Activated CD8-positive, alpha-beta memory T cell treated with anti-CD3 and anti-CD28 coated beads, Interleukin-2, amount 50 U/mL, for 4 hours (primary cell): ENCODE measurements at places on chromosomes 2 and 18.

- DNase-seq = no peak
These were observed 126.2 kb downstream of the STRN start for GRCh38 chr2:36839976-36840617.

DNA sequence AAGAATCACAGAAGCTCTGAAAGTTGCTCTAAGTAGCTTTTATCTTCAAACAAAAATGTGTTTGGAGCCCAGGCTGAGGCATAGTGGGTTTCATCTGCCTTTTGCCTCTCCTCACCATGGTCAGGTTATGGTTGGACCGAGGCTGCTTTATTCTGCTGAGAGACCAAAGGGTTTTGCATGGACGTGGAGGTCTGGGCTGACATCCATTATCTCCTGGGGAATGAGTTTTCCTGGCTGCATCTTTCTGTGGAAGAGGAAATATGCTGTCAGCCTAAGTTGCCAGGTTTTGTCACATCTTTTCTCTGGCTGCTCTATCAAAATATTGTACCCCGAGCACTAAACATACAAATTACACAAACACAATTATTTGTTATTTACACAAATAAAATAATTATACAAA is 223.2 kb downstream of the LDLRAD4 start:
- no peak for DNase-seq

GRCh38 chr2:241617431-241618154 is 19.4 kb downstream of the THAP4 start:
- no peak for DNase-seq

DNA sequence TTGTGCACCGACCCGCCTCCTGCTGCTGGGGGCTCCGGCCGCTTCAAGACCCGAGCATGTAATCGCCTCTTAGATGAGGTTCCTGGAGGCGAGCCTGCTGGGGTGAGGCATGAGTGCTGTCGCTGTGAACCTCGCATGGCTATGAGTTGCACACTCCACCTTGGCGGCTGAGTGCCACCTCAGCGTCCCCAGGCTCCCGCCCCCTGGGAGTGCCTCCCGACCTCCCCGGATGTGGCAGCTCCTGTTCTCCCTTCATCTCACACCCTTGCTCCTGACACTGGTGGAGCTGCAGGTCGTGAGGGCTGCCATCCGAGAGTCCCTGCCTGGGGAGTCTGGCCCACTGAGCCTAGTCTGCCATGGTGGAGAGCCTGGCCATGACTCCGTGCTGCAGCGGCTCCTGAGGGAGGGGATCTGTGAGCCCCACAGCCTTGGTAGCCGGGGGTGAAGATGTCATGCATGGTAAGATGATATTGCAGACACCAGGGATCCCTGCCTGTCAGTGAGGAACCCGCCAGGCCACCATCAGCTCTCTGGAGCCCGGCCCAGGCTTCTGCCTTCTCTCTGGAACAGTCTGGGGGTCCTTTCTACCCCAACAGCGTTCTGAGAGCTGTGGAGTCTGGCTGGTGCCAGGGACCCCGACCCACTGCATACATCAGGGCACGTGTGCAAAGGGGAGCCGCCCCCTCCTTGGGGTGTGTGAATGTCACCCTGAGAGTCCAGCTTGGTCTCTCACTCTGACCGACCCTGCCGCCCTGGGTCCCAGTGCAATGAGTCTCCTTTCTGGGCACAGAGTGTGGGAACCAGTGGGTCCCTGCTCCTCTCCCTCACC is 61.6 kb upstream of the HS6ST1 start:
- DNase-seq = no peak

- DNase-seq = no peak
These were observed 11.2 kb downstream of the TMEM127 start for GRCh38 chr2:96254571-96254970.

DNA sequence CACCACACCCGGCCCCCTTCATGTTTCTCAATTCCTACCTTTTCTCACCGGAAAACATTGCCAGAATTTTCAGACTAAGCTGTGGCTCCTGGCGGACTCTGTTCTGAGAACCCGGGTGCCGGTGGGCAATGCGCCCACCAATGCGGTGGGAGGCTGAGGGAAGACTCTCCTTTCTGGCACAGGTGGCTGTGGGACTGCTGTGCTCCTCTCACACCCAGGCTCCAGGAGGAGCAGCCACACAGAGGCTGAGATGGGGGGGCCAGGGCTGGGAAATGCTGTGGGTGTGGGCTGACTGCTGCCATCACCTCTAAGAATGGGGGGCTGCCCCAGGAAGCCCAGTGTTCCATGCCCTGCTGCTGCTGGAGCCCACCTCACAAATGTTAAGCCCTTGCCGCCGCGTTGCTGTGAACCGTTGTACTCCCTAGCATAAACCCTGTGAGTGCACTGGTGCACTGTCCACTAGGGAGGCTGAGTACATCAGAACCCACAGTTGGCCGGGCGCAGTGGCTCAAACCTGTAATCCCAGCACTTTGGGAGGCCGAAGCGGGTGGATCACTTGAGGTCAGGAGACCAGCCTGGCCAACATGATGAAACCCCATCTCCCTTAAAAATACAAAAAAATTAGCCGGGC is 152.6 kb downstream of the LDLRAD4 start:
- no peak for DNase-seq

GRCh38 chr18:6239716-6240115 is 175.0 kb downstream of the L3MBTL4 start:
- DNase-seq = no peak

DNA sequence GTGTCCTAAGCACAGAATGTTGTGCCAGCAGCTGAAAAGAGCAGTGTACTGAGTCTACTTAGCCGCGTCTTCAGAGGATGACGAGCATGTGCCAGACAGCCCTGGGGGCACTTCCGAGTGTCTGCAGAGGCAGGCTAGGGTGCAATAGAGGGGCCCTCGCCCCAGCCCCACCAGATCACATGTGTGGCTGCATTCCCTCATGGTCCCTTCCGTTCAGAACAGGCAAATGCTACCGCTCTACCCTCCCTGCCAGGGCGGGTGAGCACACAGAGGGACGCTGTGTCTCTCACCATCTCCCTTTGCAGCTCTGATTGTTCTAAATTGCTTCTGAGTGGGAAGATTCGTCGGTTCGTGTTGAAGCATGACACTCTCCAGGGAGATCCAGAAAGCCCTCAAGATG is 212.2 kb upstream of the RAB12 start:
- no peak for DNase-seq

DNA sequence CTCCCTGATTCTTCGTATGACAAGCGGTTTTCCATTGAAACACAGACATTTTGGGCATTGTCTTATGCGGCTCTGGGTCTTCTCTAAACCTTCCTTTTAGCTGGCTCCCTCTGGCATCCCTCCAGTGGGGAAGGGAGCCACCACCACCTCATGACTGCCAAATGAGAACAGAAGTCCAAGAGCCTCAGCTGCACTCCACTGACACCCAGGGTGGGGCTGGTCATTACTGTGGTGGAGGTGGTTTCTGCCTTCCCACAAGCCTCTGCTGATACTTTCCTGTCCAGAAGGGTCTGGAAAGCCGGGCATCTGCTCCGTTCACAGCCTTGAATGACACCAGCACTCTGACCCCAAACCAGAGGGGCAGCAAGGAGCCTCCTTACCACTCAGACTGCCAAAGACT is 213.5 kb downstream of the ZNF516 start:
- no peak for DNase-seq

- no peak for DNase-seq
These were observed 1.8 kb downstream of the DPP4 start for GRCh38 chr2:162072181-162072702.

- no peak for DNase-seq
These were observed 134.4 kb downstream of the IKZF2 start for GRCh38 chr2:213016984-213017351.

DNA sequence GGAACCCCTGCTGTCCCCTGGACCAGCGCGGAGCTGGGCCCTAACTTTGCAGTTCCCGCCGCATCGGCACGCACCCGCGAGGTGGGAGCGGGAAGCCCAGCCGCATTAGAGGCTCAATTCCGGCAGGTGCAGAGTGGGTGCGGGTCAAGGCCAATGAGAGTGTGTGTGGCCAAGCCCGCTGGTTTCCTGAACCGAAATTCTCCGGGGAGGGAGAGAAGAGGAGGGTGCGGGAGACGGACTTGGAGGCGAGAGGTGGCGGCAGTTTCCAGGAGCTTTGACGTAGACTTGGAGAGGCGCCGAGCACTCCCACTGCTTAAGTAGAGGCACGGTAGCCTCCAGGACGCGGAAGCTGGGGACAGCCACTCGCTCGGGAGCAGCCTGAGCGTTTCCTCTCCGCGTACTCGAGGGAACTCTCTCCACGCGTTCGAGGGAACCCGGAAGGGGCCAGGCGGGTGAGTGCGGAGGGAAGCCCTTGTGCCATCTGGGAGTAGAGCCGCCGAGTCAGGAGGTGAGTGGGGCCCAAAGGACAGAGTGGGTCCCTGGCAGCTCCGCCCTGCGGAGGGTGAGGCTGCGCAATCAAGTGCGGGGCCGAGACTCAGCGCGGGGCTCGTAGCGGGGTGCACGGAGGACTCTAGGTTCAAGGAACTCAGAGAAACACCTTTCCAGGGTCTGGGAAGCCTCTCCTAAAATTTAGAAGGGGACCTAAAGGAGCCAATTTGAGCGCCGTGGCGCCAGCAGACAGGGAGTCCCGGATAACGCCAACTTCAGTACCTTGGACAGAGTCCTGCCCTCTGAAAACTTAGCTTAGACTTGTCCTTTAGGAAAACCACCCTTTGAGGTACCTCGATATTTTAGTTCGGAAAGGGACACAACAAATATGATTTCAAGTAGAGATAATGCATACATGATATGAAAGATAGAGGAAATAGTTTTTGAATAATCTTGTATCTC is at the start of gene FAM237A:
FAM237A (plus strand) TSS at position 413 of the 951 bp plus-strand sequence. CDS start 1,750 bp downstream, outside the sequence.
- DNase-seq = no peak
